Fibroblast of skin of back (primary cell): ENCODE measurements at places on chromosomes 5 and 9.

DNA sequence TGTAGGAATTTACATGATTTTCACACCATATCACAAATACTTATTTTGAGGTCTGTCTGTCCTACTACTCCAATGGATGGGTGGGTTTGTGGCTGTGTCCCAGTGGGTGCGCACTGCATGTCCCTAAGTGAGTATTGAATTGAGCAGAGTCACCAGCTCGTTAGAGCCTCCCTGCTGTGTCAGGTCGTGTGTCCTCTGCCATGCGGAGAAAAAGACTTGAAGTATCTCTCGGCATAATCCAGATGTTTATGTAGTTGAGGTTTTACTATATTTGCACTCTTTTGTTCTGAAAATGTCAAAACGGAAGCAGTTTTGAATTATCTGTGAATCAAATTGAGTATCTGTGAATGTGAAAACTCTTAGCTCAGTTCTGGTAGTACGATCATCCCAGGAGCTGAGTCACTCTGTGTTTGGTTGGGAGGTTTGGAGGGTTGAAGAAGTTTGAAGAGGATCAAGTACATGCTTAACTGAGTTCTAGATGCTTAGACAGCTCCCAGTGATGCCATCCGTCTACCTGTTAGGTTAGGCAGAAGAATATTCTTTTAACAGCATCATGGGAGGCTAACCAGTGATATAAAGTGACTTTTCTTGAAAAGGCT lies 194.2 kb downstream of the TENT4A start:
- no peak for DNase-seq

GRCh38 chr9:98406469-98406868 lies 151.0 kb upstream of the TBC1D2 start:
- DNase-seq, result no peak

DNA sequence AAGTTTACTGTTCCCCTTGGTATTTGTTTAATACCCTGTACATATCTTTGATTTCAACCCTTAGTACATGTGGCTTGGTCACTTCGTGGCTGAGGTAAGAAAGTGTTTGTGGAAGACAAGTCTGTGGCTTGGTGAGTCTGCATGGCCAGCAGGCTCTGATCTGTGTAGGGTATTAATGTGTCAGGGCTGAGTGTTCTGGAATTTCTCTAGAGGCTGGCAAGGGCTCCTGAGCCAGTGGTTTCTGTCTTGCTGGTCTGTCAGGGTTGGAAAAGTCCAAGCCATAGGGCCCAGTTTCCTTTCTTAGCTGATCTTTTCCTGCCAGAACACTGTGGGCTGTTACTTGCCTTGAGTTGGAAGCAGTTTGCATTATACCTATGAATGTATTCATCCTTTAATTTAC lies 48.0 kb upstream of the FBXL7 start:
- peak; percentile 34 for DNase-seq

DNA sequence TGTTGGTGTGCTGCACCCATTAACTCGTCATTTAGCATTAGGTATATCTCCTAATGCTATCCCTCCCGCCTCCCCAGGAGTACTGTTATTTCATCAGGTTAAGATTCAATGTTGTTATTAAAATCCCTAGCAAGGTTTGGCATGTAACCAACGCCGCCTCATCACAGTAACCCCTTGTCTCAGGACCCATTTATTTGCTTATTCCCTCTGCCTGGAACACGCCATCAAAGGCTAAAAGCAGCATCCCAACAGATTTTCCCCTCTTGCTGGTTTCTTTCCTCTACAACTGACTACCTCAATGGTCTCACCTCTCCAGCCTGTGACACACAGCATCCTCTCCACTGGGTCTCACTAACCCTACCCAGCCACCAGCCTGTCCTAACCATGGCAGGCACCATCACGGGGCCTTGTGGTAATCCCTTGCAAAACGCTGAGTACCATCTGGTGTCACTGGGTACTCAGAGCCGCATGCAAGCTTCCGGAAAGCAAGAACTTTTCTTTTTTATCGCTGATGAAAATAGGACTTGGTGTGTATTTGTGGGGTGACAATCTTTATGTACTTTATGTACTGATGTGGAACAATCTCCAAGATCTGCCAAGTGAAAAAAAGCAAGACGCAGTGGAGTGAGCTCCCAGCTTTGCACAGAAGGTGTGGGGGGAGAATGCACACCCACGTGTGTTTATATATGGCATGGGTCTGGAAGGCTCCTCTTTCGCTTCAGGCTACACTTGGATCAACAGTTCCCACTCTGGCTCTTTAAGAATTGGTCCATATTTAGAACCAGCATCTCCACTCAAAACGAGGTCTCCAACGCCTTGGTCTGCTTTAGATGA lies 6.1 kb downstream of the RPS14 start:
- no peak for DNase-seq

DNA sequence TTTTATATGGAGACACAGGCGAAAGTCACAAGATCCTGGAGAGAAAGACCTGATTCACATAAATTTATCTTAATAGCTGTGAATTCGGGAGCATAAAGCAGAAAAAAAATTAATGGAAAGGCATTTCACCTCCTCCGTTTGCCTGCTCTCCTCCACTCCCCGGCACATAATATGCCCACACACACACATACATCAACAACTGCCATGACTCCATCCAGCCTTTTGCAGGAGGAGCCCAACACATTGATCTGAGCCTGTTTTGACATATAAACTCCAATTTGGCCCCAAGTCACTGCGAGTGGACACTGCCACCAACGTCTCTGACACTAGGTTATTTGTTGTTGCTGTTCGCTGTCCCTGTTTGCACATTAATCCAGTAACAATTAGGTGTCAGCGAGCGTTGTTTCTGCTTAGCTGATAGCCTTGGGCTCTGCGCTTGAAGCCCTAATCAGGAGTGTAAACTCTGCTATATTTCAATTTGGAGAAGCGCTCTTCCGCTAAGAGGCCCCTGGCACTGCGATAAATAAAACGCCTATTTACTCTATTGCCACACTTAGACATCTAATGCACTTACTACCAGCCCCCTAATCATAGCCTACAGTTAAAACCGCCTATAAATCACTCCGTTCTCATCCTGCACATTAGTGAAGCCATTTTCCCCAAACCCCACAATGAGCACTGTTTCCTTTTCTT lies 195.8 kb upstream of the TBCA start:
- DNase-seq, result no peak

GRCh38 chr9:123542435-123543225 lies 186.6 kb downstream of the CRB2 start:
- no peak for DNase-seq

DNA sequence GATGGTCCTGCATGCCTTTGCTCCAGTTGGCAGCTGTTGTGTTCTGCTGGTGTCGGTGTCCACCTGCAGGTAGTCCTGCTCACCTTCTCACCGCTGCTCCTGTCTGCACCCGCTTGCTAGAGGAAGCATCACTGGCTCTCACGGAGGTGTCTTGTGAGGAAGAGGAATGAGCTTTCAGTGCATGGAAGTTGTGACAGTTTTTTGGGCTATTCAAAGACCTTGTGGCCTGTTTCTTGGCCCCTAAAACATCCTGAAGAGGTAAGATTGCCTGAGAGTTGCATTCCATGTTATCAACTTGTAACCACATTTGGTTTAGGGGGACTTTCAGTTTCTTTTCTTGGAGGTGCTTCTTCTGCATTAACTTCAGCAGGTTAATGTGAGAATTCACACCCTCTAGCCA lies 85.6 kb downstream of the MACROH2A1 start:
- DNase-seq, result no peak

DNA sequence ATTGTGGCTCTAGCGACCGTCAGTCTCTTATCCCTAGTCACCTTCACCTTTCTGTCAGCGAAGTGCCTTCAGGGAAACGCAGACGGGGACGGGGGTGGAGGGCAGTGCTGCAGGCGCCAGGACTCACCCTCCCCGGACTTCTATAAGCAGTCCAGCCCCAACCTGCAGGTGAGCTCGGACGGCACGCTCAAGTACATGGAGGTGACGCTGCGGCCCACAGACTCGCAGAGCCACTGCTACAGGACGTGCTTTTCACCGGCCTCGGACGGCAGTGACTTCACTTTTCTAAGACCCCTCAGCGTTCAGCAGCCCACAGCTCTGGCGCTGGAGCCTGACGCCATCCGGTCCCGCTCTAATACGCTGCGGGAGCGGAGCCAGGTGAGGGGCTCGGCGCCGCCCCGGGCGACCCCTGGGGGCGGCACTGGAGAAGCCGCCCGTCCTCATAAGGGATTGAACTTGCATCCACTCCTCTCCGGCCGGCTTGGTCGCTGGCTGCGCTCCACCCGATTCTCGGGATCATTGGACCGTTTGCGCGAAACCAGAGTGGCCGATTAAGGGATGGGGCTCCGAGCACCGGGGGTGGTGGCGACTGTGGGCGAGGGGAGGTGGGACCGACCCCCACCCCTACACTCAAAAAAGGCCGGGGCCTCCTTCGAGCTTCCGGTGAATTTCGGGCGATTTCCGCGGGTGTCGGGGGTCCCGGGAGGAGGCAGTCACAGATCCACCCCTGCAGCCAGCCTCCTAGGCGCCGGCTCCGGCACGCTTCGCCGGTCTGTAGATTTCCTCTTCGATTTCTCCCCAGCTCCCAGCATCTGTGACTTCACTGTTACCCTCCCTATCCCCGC lies 2.7 kb downstream of the PCDHGC5 start:
- no peak for DNase-seq

- DNase-seq, result no peak
These were observed 44.8 kb downstream of the PARP8 start for GRCh38 chr5:50711280-50711679.

DNA sequence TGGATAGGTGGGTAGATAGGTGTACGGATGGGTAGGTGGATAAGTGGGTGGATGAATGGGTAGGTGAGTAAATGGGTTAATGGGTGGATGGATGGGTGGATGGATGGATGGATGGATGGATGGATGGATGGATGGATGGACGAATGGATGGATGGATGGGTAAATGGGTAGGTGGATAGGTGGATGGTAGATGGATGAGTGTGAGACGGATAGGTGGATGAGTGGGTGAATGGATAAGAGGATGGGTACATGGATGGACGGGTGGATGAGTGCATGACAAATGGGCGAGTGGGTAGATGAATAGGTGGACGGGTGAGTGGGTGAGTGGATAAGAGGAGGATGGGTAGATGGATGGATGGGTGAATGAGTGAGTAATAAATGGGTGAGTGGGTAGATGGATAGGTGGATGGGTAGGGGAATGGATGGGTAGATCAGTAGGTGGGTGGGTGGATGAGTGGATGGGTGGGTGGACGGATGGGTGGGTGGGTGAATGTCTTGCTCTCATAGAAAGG lies 179.2 kb downstream of the FGF18 start:
- DNase-seq, result no peak

GRCh38 chr5:71865665-71866320 lies 146.7 kb downstream of the CARTPT start:
- no peak for DNase-seq

GRCh38 chr5:568061-568781 lies 43.9 kb upstream of the CEP72 start:
- no peak for DNase-seq

DNA sequence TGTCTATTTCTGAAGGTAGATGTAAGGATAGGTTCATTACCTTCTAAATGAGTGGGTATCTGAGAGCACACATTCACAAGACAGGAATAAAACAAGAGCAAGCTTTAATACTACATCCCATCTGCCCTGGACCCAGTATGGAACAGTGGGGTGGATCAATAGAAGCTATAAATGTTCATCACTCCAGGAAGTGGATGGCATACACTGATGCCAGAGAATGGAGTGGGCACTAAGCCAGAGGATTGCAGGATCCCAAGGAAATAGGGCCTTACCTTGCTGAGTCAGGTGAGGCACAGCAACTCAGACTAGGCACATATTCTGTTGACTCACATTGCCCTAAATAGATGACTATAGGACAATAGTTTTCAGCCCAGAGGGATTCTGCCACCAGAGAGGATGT lies 21.3 kb upstream of the COX7C start:
- no peak for DNase-seq

- no peak for DNase-seq
These were observed 52.5 kb downstream of the EFNA5 start for GRCh38 chr5:107618242-107618641.

DNA sequence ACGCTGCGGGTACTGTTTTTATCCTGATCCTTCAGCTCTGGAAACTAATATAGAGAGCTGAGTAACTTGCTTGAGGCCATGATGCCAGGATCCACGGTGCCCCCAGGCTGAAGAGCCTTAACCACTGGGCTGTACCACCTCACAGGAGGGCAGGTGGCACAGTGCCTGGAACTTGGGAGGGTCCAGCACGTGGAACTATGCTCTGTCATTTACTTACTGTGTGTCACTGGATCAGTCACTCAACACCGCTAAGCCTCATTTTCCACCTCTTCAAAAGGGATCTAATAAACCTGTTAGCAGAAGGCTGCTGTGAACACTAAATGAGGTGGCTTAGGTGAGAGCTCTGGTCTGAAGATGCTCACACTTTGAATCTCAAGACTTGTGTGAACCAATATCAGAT lies 29.6 kb downstream of the KCNIP1 start:
- no peak for DNase-seq

DNA sequence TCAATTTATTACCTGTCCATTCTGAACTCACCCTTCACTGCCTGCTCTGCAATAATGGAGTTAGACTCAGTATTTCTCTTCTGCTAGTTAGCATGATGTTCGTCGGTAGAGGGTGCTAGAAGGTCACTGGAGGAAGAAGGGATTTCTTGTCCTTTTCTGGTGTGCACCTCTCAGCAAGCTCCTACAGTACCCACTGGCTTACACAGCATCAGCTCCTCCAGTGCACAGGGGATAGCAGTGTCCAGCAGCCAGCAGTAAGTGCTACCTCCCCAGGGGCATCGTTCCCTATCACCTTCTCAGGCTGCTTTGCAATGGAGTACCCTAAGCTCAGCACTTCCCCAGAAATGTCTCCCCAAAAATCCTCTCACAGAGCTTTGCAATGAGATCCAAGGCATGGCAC lies 45.9 kb upstream of the APC start:
- no peak for DNase-seq

DNA sequence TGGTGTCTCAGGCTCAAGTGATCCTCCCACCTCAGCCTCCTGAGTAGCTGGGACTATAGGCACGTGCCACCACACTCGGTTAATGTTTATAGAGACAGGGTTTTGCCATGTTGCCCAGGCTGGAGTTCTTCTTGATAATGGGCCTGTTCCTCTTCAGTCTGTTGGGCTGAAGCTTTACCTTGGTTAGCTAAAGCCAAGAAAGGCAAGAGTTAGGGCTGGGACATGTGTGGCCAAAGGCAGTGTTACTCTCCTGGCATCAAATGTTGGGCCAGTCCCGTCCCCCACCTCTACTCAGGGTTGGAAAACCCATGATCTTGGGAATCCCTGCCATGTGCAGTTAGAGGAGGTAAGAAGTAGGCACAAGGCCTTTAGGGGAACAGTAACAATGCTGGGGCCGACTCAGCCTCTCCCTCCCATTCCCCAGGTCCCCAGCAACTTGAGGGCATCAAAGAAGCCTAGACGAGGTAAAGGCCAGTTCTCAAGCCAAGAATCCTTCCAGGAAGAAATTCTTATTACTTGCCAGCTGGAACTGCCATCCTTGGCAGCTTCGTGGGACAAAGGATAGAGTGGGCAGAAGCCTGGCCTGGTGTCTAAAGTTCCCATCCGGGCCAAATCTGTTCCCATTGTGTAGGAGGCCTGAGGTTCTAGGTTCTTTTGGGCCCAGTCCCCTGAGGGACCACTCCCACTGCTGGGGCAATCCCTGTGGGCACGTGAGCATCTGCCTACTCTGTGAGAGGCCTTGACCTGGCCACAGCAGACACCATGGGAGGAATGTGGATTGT lies 4.5 kb downstream of the EGR1 start:
- DNase-seq, result peak; percentile 34
